OCI-LY7 (cell line): ENCODE measurements at places on chromosomes 5 and 9. TPM values are rescaled to one million over a fixed set of nuclear protein-coding genes. Genes with fewer than 3 reads are reported as not detected.
A peak's percentile ranks its signal among the peaks of the same experiment; 100 is the strongest.

Gene MYORG
- 3.9 and 4.0 TPM in 2 replicates for total RNA-seq

Gene PCDHGB6
- total RNA-seq = 4.1 and 4.5 TPM in 2 replicates

Gene CTXN3
- total RNA-seq = not detected in 2 replicates

Gene ANKRD31
- total RNA-seq = 0.13 TPM in 1 of 2 replicates, not detected in the other

Gene ZNF462
- total RNA-seq = 0.35 and 0.88 TPM in 2 replicates

Gene PGM5
- not detected in 2 replicates for total RNA-seq

Gene TLR4
- 10.0 and 10.4 TPM in 2 replicates for total RNA-seq

Gene SLC45A2
- total RNA-seq = not detected in 2 replicates

Gene CAVIN4
- 0.59 and 0.68 TPM in 2 replicates for total RNA-seq

DNA sequence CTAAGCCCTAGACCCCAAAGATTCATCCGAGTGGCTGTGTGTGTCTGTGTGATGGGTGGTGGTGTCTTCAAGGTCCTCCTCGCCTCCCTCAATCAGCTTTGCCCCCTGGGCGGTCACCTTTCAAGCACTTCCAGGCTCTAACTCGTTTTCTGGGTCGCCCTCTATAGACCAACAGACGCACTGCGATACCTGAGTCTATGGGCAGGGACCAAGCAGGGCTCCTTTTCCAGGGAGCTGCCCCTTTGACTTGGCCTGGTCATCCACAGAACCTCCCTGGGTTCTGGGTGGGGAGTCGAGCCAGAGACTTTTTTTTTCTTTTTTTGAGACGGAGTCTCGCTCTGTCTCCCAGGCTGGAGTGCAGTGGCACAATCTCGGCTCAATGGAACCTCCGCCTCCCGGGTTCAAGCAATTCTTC is 1.1 kb downstream of the SLC27A4 start:
- DNase-seq = peak; percentile 84

- DNase-seq = no peak
These were observed 125.8 kb downstream of the DTWD2 start for GRCh38 chr5:118862596-118862995.

DNA sequence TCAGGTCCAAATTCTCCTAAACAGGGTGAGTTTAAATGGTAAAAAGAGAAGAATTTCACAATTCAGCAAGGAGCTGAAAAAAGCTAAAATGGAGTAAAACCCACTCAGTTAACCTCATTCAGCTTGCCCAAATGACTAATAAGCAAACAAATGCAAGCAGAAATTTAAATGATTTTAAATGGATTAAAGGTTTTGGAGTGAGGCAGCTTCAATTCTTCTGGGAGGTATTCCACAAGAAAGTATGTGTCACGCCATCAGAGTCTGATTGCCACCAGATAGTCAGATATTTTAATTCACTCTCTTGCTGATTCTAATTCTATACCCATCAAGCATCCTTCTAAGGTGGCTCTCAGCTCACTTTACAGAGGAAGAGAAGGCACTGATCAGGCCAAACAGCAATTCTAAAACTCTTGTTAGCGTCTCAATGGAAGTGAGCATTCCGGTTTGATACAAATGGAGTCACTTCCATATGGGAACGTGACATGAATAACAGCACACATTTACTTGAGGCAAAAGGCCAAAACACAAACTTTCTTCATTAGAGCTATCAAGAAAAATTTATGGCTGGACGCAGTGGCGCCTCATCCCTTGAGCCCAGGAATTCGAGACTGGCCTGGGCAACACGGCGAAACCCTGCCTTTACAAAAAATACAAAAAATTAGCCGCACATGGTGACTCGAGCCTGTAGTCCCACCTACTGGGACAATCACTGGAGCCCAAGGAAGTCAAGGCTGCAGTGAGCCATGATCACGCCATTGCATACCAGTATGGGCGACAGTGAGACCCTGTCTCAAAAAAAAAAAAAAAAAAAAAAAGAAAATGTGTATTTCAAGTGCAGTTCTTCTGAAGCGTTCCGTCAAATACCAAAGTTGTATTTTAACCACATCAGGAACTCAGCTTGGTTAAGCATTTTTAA is 2.0 kb downstream of the CLK4 start:
- no peak for DNase-seq

DNA sequence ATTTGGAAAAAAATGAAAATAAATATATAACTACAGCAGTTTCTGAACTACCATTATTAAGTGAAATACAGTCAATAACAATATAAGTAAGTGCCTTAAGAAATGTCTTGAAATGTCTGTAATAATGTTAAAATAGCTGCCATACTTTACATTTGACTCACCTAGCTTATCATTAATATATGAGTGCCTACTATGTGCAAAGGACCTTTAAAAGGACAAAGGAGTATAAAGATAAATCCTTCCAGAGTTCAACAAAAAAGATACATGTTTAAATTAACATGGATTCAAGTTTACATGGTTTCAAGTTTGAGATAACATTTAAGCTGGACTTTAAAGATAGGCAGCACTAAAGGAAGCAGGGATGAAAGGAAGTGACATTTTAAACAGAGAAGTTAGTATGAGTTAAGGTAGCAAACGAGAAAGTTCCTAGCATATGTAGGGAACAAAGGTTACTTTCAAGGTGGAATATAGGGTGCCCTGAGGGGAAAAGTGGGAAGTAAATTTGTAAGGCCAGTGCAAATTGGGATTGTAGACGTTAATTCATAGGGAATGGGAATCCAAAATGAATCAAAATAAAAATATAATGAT is 8.9 kb downstream of the ITGA1 start:
- no peak for DNase-seq

GRCh38 chr9:38073882-38074281 is 4.9 kb upstream of the SHB start:
- DNase-seq = no peak

GRCh38 chr5:61496860-61497259 is 164.8 kb downstream of the ZSWIM6 start:
- no peak for DNase-seq

DNA sequence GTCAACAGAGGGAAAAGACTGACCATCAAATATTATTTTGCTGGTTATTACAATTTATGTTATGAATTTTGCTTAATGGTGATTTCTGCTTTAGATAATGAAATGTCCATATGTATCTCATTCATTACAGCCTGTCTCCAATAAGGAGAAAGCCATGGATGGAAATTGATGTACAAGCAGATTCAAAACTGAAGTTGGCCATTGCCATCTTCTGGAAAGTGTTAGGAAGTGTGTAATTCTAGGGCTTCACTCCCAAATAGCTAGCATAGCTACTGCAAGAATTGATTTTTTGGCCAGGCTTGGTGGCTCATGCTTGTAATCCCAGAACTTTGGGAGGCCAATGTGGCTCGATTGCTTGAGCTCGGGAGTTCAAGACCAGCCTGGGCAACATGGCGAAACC is 45.8 kb downstream of the DYNC2I2 start:
- no peak for DNase-seq

GRCh38 chr5:80142996-80143395 is 107.8 kb downstream of the THBS4 start:
- DNase-seq = peak; percentile 78

- no peak for DNase-seq
These were observed 86.5 kb downstream of the ADGRV1 start for GRCh38 chr5:90645024-90645610.
